GM06990 (cell line): ENCODE measurements at places on chromosomes 4 and X.

GRCh38 chr4:114116861-114117260 is 137.4 kb upstream of the ARSJ start:
- DNase-seq: no peak

- peak; percentile 20 for DNase-seq
Measured at GRCh38 chr4:75708218-75708691, 16.1 kb upstream of the USO1 start.

DNA sequence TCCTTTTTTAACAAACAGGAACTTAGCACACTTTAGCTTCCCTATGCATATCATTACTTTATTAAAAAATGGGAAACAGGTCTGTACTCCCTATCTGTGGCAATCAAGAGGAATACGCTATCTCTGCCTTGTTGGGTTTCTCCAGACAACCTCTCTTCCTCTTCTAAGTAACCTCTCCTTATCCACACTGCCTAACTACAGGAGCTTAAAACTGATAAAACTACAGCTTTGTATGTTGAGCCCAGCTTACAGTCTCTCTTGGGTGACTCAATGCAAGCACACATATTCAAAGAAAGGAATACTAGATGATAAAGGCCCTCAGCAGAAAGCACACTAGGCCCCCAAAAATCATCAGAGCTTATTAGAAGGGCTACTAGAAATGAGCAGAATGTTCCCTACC is 8.9 kb downstream of the NUP62CL start:
- DNase-seq: no peak

GRCh38 chr4:41609851-41610250 is 71.9 kb downstream of the LIMCH1 start:
- no peak for DNase-seq

GRCh38 chr4:7638984-7639789 is 204.5 kb upstream of the PSAPL1 start:
- no peak for DNase-seq

DNA sequence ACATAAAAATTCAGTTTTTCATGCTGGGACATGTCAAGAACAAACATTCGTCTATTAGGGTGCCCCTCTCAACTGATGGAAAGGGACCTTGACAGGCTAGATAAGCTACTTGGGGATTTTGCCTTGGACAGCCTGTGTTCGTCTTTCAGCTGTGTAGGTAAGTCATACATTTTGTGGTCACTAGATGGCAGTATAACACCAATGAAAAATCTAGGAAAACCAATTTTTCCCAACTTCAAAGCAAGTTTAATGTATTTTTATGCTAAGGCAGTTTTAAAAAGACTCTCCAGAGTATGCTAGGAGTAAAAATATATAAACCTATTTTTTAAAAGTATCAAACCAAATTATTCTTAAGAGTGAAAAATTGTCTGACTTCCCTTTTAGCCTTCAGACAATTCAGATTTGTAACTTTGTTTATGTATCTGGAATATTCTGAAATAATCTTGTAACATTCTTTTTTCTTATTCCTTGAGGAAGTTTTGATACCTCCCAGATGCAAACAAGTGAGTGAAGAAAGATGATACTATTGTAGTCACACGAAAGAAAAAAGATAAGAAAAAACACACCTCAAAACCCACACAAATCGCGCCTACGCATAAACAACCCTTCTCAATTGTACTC is 158.3 kb downstream of the CPE start:
- no peak for DNase-seq

DNA sequence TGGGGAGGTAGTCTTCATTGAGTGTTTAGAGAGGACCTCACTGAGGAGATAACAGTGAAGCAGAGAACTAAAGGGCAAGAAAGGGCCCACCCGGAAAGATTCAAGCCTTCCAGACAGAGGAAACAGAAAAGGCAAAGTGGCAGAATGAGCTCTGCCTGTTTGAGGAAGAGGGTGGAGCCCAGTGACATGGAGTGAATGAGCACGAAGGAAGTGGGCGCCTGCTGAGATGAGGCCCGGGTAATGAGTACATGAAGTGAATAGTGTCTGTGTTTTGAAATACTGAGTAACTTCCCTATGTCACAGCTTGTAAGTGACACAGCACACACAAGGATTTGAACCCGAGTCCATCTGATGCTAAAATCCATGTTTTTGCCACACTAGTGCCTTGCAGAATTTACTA is 32.5 kb upstream of the TLR2 start:
- DNase-seq: no peak

DNA sequence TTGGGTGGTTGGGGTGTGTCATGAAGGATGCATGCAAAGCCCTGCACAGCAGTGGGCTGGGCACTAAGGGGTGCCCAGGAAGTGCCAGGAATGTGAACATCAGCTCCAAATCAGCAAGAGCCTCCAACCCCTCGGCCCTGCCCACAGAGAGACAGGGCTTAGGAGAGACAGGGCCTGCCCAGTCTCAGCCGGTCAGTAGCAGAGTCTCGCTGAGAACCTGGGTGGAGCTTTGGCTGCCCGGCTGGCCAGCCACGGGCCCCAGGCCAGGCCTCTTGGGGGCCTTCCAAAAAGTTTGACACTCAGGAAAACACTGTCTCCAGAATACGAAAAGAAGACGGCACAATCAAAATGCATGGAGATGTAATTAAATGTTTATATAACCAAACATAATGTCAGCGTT is 4.3 kb upstream of the MXD4 start:
- DNase-seq: no peak

GRCh38 chr4:101252721-101253120 is 94.6 kb downstream of the PPP3CA start:
- DNase-seq: no peak

GRCh38 chrX:17655211-17656034 is 81.9 kb upstream of the SCML1 start:
- no peak for DNase-seq

DNA sequence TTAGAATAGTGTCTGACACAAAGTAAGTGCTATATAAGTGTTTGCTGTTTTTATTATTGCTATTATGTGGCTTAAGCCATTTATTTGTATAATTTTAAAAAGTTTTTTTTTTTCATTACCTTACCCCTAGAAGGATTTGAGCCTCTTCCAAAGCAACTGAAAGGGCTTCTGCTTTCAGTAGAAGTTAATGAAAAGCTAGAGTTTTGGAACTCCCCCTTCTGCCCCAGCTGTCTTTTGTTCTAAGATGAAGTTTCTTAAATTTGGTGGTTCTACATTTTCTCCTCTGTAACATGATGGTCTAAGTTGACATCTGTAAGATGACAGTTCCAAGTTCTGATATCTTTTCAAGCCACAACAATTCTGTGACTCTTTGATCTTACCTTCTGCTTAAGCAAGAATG is 30.3 kb downstream of the FHIP1A start:
- no peak for DNase-seq

DNA sequence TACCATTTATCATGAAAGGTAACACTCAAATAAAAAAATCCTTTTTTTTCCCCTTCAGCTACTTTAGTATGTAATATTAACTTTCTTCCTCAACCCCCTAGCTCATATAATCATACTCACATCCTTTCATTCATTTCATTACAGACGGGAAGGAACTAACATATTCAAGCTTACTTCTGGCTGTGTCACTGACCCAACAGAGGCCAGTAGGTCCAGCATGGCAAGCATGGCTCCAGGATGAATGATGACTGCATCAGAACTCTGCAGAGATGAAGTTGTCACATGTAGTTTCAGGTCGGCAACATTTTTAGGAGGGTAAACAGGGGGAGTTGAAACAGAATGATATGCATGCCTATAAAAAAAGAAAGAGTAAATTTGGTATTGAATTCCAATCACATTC is 163.4 kb downstream of the WDFY3 start:
- no peak for DNase-seq

DNA sequence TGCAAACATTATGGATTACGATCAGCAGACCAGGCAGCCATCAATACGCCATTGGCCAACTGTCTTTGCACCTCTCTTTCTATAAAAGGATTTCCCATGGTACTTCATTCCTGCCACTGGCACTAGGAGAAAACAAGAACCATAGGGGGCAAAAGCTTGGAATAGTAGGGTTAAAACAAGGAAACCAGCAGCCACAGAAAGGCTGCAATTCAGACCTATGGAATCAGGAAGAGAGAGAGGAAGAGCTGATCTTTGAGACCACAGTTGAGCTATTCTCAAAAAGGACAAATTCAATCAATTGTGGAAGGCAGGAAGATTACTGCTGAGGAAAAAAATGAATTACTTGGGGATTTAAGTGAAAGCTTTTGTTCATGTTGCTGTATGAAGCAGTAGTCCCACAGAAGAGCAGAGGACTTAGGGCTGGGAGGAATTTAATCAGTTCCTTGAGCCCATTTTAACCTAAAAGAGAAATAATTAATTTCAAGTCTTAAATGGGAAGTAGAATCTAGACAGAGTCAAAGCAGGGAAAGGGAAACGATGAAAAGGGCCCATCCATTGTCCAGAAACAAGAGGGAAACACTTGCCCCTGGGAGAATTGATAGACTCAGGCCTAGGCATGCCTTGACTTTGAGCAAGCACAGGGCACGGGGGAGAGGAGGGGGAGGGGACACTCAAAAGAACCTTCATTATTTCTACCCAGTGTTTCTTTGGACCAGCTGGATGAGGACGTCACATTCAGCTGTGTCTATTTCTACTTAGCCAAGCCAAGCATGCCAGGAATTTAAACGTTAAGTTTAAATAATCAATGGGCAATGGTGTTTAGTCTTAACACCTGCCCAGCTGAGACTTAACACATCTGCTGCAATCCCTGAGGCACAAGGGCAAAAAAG is 50.7 kb downstream of the SCD5 start:
- no peak for DNase-seq
